ENCODE measurements at places on chromosomes 11 and 22.
A peak's percentile ranks its signal among the peaks of the same experiment; 100 is the strongest.

GRCh38 chr11:22787551-22788162 is 41.9 kb downstream of the SVIP start:
- DNase-seq, result no peak

DNA sequence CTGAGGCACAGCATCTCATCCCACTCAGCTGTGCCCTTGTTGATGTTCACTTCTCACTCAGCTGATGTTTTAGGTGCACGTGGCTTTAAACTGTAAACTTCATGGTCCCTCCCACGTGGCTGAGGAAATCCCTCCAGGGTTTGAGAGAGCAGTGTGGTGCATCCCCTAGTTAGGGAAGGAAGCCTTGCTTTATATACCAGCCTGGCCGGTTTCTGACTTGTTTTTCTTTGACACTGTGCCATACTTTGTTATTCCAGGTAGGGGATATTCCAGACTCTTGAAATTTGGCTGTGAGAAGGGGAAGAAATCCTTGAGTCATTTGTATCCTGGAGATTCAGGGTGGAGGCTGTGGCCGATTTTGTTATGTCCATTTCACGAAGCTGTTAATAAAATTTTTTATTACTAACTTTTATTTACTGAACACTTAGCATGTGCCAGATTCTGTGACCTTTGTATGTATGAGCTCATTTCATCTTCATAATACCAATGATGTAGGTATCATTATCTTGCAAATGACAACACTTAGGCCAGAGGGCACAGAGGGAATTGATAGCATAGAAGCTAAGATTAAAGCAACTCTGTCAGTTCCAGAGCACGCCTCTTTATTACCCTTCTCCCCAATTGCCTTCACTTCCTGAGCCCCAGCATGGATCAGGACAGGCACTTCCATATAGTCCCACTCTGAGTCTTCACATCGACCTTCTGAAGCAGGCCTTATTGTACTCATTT is 116.6 kb downstream of the NAV2 start:
- no peak for DNase-seq

- DNase-seq, result peak; percentile 86
Observed at GRCh38 chr22:44625981-44626687, 75.9 kb upstream of the PRR5 start.

DNA sequence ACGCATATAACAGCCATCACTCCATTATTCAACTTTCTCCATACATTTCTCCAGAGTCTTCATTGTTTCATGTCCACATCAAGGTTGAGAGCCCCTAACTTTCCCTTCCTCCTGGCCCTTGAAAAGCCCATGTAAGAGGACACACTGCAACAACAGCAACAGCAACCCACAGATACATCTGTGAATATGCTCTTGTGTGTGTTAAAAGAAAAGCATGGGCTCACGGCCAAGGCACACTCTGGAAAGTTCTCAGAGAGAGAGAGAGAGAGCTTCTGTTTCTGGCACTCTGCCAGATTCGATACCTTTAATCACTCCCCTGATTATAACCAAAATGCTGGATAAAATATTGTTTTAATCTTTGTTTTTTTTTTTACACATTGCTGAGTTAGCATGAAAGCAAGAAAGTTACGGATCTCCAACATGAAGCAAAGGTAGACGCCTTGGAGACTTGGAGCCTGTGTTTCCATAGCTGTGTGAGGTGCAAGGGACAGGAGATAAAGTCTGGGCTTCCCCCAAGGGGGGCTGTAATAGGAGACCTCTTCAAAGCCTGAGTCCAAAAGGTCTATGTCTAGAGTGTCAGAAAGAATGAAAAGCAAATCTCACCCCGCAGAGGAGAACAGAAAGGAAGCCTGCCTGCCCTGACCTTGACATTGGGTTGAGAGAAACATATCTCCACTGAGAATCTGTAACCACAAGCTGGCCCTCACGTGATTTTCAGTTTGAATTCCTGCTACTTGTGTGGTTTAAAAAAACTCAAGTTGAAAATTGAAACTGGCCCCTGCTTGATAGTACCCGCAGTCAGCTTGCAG is 33.7 kb upstream of the MPPED1 start:
- no peak for DNase-seq

- no peak for DNase-seq
Observed at GRCh38 chr11:88414981-88415413, 77.5 kb upstream of the CTSC start.
